ENCODE measurements at places on chromosomes 5 and 9. TPM values are rescaled to one million over a fixed set of nuclear protein-coding genes. Genes with fewer than 3 reads are reported as not detected.

IFNA17 gene
- not detected for total RNA-seq

ARID3C gene
- not detected for total RNA-seq

CCL21 gene
- total RNA-seq = 48.9 TPM

HTR4 gene
- 18.8 TPM for total RNA-seq

SNCAIP gene
- total RNA-seq = 1.2 TPM

SHISAL2B gene
- total RNA-seq = not detected

ANKRD31 gene
- total RNA-seq = 0.14 TPM

GHR gene
- 8.7 TPM for total RNA-seq

ACOT12 gene
- total RNA-seq = not detected

DNAJB5 gene
- 1.2 TPM for total RNA-seq

STKLD1 gene
- 1.4 TPM for total RNA-seq

All from mucosa of descending colon (tissue), 3 donors.